Right renal cortex interstitium (tissue), 3 donors: ENCODE measurements at places on chromosomes 1 and 21. TPM values are rescaled to one million over a fixed set of nuclear protein-coding genes. Genes with fewer than 3 reads are reported as not detected.

DNA sequence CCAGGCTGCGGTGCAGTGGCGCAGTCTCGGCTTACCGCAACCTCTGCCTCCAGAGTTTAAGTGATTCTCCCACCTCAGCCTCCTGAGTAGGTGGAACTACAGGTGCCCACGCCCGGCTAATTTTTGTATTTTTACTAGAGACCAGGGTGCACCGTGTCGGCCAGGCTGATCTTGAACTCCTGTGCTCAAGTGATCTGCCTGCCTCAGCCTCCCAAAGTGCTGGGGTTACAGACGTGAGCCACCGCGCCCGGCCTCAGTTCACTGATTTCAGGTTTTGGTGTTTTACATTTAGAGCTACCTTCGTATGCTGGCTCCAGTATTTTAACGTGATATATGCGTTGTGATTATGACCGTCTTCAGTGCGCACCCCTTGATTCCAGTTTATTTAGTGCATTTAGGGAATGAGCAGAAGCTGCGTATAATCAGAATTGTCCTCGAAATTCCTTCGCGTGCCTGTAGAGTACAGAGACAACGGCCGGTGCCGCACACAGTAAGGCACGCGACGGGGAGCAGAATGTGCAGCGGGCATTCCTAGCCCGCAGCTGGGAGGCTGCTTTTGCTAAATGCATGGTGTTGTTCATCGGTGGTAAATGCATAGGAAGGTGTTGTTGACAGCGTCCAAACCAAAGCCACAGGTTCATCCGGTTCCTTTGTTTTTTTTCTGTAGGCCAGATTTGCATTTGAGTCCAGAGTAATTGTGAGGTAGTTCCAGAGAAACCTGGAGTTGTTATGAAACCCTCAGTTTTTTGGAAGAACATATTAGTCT, 48.9 kb upstream of the DIP2A start:
- DNase-seq: no peak

- no peak for DNase-seq
Observed at GRCh38 chr1:45585110-45585426, 1.2 kb downstream of the NASP start.

- DNase-seq: no peak
Observed at GRCh38 chr1:34361121-34361520, 184.4 kb downstream of the C1orf94 start.

DNA sequence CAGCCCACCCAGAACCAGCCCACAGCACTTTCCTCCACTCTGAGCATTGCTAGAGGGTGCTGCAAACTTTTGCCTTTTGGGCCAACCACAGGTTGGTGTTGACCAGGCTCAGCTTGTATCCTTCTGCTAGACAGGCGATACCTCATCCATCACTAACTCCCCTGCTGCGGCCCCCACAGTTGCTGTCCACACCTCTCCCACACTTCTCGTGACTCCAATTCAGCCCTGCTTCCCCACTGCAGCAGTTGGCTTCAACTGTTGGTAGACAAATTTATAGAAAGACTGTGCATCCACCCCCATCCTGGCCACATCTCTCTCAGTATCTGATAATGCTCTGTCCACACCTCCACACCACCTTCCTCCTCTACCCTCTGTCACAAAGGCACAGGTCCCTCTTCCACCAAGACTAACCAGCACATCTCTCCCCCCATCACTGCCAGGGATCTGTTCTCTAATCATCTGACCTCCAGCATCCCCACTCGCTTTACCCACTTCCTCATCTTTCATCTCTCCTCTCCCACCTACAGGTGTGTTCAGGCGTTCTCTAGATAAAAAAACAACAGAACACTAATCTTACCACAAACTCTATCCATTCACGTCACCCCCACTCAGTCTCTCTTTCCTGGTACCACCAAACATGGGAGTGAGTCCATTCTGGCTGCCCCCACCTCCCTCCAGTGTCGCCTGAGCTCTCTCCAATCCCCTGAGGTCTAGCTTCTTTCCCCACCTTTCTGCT, 15.8 kb upstream of the SLC25A44 start:
- DNase-seq: no peak

DNA sequence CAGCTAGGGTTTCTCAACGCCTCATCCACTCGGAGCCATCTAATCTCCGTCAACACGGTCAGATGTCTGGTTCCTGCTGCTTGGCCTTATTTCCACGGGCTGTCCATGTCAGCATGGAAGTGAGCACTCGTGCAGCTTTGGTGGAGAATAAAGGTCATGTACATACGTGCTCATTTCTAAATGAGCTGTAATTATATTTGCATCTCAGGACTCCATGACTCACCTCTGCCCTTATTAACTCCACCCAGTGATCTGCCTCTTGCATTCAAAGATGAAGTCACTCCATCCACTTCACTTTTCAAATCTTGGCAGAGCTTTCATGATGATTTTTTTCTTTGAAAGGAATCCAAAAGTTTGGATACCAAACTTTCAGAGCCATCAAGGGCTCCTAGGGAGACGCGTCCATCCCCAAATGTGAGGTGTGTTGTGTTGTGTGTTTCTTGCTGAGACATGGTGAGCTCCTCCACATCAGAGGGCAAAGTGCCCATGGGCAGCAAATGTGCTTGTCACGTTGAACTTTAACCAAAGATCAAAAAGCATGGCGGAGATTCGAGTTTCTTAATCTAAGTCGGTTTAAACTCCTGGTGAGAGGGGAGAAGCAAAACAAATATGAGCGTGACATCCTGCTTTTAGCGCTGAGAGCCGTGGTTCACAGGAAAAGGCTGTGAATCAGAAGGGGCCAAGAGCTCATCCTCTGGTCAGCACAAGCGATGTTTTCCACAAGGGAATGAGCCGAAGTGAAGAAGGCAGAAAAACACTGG, 68.6 kb upstream of the ERRFI1 start:
- no peak for DNase-seq

DNA sequence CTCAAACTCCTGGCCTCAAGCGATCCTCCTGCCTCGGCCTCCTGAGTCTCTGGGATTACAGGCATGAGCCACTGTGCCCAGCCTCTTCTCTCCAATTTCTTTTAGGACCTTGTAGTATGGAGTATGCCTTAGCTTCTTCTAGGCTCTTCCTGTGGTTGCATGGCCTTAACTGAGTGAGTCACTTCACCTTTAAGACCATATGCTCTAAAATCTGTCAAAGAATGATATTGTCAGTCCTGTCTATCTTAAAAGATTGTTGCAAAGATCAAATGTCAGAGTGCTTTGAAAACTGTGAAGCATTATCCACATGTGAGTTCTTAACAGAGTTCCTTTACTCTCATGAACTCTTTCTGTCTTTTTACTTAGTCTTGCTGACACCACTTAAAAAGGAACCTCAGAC, 37.2 kb downstream of the ATP2B4 start:
- no peak for DNase-seq

DNA sequence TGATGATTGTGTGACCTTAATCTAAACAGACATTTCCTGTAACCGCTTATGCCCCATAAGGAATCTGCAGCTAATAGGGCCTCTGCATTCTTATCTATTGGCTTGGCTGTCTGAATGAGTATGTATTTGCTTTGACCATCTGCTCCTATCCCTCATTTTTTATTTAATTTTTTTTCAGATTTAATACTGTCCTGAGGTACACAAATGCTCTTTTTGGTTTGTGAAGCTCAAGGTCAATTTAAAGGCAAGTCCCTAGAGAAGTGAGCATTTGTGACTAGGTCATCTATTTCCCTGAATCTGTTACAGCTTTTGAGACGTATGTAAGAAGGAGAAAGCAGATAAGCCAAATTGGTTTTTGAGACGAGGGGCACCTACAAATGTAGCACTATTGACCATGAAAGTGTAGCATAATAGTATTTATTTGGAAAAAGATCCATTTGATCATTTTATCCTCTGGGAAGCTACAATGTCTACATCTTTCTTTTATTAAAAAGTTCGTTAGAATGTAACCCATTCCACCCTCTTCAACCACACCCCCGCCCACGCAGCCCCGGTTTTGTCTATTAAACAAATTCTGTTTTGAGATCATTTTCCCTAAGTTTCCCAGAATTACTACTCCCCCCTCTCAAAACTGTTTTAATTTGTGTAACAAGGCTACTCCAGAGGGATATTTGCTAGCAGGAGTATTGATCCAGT, 69.2 kb upstream of the HSPA13 start:
- no peak for DNase-seq

DNA sequence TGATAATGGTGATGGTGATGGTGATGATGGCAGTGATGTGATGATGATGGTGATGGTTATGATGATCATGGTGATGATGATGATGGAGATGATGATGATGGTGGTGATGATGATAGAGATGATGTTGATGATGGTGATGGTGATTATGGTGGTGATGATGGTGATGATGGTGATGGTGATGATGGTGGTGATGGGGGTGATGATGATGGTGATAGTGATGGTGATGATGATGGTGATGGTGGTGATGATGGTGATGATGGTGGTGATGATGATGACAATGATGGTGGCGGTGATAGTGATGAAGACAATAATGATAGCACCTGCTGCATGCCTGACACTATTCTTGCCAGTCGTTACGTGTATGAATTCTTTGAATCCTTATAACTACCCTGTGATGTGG, 317.9 kb upstream of the AJAP1 start:
- DNase-seq: no peak

- no peak for DNase-seq
Observed at GRCh38 chr21:38439957-38440356, 58.3 kb downstream of the ERG start.

- no peak for DNase-seq
Observed at GRCh38 chr1:223215026-223215425, 72.0 kb upstream of the TLR5 start.

Gene CASQ1
- polyA plus RNA-seq: 0.15 TPM

Gene SPRR2F
- not detected for polyA plus RNA-seq

Gene NR1I3
- 1.5 TPM for polyA plus RNA-seq

Gene INSRR
- 1.3 TPM for polyA plus RNA-seq

Gene GPR3
- 0.98 TPM for polyA plus RNA-seq

Gene ETNK2
- polyA plus RNA-seq: 25.0 TPM

Gene SLC35F3
- 0.42 TPM for polyA plus RNA-seq
